ENCODE measurements at places on chromosomes 3 and 15.
A peak's percentile ranks its signal among the peaks of the same experiment; 100 is the strongest.

- DNase-seq, result no peak
Measured at GRCh38 chr15:32991619-32992111, 202.8 kb downstream of the FMN1 start.

GRCh38 chr3:4807381-4808280, 171.6 kb upstream of the BHLHE40 start:
- DNase-seq, result no peak

- DNase-seq, result no peak
Measured at GRCh38 chr15:33618350-33618749, 307.6 kb downstream of the RYR3 start.

DNA sequence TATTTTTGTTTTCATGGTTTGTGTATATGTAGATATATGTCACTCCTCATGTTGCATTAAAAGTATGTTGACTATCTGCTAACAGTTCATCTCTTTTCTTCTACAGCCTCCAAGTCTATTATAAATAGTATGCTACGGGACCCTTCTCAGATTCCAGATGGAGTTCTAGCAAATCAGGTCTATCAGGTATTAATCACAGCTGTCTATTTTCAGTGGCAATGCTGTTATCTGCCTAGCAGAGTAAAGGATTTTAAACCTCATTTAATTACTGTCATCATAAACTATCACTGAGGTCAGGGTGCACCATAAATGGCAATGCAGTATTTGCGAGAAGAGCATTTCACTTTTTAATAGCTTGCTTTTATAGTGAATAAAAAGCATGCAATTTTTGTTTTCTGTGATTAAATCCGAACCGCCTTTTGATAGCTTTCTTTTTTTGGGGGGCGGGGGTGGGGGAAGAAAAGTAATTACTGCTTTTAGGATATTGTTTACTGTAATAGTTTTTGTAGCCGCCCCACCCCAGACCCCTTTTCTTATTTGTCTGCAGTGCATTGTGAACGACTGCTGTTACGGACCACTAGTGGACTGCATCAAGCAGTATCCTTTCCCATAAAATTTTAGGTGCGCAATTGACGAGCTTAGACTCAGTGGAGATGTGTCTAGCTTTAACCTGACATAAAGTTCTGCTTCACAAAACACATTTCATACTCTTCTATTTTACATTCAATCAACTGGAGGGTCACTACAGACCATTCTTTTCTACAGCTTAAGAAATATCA, 112.3 kb downstream of the CDIN1 start:
- DNase-seq, result no peak

DNA sequence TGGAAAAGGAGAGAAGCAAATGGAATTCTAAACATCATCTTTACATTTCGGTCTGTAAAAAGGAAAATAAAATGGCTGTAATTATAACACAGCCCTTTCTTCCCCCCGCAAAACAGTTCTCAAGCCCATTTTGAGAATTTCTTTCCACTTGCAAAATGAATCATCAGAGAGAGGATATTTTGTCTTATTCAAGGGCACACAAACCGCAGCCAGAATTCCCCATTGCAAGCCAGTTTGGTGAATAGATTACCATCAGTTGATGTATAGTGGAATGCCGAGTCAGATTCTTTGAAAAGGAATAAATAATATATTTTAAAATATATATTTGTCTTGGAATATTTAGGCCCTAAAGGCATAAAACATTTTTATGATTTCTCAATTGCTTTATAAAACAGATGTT, 420.4 kb upstream of the SEMA6D start:
- no peak for DNase-seq

- no peak for DNase-seq
Measured at GRCh38 chr15:77715051-77715450, 82.3 kb upstream of the LINGO1 start.

DNA sequence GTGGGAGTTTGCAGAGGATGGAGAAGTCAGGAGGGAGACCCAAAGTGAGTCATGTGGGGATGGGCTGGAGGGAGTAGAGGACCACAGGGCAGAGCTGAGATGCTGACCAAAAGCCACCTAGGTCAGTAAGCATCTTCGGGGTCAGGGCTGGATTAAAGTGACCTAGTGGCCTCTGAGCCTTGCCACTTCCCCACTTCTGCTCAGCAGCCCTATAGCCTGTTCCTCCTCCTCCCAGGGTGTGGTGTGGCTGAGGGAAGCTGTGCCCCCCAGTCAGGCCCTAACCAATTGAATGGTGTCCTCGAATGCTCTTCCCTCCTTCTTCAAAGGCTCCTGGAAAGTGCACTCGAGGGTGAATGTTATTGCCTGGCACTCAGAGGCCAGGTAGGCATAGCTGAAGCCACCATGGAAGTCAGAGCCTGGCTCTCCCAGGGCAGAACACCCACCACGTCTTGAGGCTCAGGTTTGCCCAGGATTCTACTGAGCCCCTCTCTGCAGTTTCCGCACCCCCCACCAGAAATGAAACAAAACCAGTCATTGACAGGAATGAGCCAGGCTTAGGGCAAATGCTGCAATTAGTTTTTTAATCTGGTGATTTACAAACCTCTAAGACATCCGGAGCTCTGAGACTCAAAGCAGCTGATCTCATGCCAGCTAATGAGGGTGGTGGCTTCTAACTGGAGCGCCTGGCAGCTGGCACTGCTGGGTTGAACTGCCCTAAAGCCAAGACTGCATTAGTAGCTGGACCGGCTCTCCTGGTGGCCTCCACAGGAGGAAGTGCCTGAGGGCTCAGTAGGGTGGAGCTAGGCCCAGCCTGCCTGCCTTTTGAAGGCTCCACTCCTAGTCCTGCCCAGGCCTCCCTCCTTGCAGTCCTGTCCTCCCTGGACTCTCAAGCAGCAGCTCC, 26.0 kb upstream of the VIPR1 start:
- DNase-seq, result no peak

DNA sequence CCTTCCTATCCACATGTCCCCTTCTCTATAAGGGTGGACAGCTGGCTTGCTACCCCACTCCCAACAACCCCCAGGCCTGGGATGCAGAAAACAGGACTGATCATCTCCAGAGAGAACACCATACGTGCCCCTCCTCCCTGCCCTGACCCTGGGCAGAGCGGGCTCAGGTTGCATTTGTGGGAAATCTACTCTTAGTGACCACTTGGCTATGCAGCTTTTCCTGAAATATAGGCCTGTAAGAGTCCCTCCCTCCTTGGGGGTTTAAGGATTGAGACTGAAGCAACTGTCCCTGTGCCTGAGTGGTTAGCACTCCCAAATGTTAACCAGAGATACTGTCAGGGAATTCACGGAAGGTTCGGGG, 11.7 kb downstream of the SH2D7 start:
- DNase-seq, result peak; percentile 42

- DNase-seq, result no peak
Measured at GRCh38 chr3:132293251-132293650, 24.0 kb upstream of the ACP3 start.

GRCh38 chr3:108477511-108478147, 32.8 kb downstream of the MYH15 start:
- DNase-seq, result peak; percentile 45

- no peak for DNase-seq
Measured at GRCh38 chr3:170635385-170635735, 49.5 kb upstream of the SLC7A14 start.

DNA sequence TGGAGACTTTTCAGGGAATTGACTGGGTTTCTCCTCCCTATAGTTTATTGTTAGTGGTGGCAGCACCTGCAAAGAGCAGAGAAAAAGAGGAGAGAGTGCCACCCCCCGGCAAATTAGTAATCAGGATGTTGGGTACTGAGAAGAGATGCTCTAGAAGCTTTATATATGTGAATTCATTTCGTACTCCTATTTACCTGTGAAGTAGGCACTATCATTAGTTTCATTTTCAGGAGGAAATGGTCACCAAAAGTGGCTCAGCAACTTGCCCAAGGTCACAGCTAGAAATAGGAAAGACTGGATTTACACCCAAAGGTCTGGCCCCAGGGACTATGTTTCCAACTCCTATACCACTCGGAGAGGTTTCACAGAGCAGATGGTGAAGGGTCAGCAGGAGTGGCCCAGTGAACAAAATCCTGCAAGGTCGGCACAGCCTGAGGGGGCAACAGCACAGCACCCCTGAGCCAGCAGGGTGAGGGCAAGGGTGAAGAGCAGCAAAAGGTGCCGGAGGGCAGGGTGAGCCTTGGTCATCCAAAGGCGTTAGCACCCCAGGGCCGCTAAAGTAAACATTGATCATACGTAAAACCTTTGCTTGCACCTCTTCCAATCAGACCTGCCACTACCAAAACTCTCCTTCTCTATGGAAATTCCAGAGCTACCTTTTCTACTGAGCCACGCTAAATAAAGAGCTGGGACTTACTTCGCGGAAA, 23.6 kb downstream of the VGLL4 start:
- no peak for DNase-seq

- DNase-seq, result no peak
Measured at GRCh38 chr15:20351448-20351971, 190.1 kb downstream of the GOLGA6L6 start.

- no peak for DNase-seq
Measured at GRCh38 chr3:51747840-51748239, 31.2 kb downstream of the IQCF6 start.

DNA sequence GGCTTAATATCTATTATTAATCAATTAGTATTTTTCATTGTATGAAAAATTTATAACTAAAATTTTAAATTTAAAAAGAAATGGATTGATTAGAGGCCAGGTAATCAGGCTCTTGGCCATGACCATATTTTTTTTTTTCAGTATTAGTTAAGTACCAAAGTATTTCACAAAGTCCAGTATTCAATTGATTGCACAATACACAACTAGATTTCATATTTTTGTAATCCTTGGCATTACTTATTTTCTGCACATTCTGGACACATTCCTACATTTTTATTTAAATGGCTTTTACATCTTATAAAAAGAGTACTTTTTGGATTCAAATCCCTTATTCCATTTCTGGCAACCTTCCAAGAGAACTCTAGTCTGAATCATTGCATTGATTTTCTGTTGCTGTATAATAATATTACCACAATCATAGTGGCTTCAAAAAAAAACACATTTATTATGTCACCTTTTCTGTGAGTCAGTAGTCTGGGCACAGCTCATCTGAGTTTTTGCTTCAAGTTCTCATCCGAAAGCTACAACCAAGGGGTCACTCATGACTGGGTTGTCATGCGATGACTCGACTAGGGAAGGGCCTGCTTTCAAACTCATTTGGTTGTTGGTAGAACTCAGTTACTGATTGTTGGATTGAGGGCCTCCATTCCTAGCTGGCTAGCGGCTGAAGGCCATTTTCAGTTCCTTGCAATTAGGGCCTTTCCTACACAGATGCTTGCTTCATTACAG, 90.7 kb downstream of the CNTN6 start:
- DNase-seq, result no peak

DNA sequence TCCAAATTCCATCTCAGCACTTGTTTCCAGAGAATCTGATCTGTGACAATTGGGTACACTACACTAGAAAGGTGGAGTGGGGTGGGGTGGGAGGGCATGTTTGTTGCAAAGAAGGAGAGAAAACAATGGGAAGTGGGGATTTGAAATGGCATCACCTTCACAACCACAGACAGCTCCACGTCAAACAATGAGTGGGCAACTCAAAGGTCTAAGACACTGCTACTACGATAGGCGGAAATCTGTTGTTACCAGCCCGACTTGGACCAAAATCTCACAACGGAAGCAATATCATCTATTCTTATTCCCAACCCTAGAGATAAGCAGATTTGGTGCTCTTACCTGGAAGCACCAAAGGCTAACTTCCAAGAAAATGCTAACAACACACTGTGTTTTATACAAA, 3.3 kb downstream of the CYP19A1 start:
- DNase-seq, result no peak

DNA sequence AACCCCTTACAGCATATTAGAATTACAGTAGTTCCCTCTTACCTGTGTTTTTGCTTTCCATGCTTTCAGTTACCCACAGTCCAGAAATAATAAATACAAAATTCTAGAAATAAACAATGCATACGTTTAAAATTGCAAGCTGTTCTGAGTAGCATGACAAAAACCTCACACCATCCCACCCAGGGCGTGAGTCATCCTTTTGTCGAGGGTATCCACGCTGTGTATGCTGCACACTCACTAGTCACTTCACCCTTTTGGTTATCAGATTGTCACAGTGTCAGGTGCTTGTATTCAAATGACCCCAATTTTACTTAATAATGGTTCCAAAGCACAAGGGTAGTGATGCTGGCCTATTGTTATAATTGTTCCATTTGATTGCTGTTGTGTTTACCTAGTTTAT, 72.5 kb upstream of the P3H2 start:
- no peak for DNase-seq

DNA sequence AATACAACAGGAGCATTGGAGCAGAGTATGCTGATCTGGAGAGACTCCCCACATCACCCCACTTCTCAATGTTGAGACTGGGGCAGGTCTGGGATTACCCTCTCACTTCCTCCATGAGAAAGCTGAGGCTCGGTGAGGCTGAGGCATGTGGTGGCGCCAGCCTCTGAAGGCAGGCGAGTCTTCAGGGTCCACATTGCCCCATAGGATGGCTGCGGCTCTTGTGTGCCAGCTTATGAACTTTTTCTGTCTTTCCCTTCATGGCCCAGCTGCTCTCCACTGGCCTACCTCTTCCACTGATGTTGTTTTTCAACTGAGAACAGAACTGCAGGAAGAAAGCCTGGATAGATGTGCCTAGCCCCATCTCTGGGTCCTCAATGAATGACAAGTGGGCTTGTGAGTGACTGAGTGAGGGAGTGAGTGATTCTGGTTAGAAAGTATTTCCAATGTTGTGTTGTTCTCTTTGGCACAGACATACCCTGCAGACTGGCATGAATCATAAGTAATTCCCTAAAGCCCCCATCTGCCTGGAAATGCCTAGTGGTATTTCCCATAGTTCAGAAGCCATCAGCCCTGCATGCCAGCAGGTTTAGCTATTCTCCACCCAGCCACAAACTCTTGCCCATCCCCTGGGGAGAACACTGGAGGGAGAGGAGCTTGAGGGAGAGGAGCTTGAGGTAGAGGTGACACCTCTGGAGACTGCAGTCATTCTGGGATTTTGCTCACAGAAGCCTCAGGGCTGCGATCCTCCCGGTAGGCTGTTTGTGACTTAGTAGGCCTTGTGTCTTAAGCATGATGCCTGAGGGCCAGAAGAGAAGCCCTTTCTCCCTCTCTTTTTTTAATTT, 56.9 kb downstream of the AMOTL2 start:
- no peak for DNase-seq

GRCh38 chr3:45759851-45760250, 36.5 kb downstream of the SLC6A20 start:
- no peak for DNase-seq

GRCh38 chr15:37112971-37113670, 12.8 kb upstream of the MEIS2 start:
- no peak for DNase-seq

DNA sequence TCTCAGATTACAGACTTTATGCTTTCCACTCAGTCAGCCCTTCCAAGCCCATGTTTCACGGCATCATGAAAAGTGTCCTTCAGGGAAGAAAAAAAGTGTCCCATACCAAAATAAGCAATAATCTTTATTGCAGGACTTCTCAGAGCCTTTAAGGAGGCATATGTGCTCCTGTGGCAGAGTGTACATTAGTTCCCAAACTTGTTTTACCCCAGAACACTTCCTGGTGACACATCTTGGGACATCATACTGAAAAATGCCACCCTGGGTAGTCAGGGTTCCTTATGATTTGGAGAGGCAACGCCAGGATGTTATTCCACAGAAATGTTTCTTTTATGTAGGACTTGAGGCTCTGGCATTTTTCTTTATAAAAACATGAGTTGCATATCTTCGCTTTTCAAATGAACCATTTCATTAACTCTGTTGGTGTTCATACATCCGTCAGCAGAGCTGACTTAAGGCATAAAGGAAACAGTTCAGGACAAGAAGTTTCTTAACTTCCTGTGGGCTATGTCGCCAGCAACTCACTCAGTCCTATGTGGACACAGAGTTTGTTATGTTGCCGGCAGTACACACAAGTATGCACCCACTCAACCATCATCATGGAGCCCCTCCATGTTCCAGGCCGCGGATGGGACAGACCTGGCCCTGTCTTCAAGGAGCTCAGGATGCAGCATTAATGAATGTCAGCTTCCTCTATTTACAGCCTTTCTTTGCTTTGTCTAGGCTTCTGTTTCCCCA, 63.8 kb downstream of the CASR start:
- no peak for DNase-seq

All from right forelimb (tissue), 1 donor.